ENCODE measurements at places on chromosomes 4 and X. TPM values are rescaled to one million over a fixed set of nuclear protein-coding genes. Genes with fewer than 3 reads are reported as not detected.

GRCh38 chr4:126991965-126992364, 640.8 kb upstream of the INTU start:
- no peak for DNase-seq

DNA sequence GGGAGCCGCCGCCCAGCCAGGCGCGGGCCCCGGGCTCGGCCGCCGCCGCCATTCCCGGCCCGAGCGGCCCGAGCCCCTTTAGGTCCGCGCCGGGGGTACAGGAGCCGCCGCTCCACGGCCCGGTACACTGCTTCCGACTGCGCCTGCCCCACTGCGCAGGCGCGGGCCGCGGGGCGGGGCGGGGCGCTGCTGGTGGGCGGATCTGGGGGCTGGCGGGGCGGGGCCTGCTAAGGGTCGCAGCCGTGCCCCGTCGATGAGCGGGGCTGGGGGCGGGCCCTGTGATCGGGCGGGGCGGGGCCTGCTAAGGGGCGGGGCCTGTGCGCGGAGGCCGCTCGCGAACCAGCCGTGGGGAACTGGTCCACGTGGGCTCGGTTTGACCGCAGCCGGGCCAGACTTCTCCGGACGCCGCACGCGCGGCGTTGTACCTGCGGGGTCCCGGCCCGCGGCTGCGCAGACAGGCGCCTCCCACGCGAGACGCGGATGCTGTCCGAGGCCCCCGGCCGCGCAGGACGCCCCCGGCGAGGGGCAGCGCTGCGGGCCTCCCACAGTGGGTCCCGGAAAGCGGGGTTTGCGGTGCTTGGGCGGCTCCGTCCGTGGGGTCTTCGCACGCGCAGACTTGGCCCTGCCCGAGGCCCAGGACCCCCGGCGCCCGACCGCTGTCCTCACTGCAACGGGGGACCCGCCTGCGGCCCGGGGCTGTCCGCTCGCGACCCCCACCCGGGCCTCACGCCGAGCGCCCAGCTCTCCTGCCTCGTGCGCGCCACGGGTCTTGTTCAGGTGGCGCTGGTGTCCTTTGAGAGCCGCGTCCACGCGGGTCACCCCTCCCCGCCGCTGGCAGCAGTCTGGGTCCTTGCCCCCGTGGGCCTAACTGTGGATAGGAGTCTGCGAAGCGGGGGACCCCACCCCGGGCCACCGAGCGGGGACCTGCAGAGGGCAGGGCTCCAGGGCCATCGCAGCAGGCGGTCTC, at the start of gene DGKQ:
TSS of gene DGKQ (minus strand) at position 139 of the 967 bp plus-strand sequence. CDS start at position 52, 87 bp downstream.
- no peak for DNase-seq

DNA sequence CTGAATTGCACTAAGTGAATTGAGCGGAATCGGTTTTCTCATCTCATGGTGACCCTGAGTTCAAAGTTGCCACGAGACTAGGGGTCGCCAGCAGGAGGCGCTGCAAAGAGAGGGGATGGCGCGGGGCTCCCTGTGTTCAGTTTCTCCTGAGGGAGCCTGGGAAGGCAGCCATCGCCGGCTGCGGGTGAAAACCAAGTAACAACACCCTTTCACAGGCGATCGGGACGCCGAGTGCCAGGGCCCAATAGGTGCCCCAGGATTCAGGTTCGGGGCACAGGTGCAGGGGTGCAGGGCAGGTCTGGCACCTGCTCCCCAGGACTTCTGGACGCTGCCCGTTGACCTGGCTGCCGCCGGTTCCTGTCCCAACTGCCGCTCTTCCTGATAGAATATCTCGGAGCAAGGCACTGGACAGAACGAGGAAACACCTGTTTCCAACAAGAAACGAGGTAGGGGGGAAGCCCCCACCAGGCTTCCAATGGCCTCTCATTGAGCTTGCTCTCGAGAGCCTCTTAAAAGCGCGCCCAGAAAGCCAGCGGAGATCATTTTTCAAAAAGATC, 1.1 kb upstream of the FGF16 start:
- no peak for DNase-seq

DNA sequence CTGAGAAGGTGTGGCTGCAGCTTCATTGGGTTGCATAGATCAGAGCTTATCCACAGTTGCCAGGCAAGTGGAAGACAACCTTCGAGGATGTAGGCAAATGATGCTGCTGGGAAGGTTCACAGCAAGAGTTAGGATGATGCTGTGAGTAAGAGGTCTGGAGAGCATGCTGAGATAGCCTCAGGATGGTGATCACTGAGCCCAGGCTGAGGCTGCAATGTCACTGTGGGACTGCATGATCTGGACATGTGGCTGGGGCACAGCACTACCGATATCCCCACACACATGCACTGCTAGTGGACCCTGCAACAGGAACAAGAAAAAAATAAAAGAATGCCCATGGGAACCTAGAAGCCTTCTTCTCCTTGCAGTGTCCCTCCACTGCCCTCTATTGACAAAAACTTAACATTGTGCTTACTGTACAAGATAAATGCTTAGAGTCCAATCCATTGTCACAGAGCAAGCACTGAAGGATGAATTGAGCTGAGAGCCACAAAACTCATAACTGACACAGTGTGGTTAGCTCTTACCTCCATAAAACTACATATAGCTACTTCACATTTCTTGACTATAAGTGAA, 105.6 kb downstream of the CNKSR2 start:
- DNase-seq: peak; percentile 32

DNA sequence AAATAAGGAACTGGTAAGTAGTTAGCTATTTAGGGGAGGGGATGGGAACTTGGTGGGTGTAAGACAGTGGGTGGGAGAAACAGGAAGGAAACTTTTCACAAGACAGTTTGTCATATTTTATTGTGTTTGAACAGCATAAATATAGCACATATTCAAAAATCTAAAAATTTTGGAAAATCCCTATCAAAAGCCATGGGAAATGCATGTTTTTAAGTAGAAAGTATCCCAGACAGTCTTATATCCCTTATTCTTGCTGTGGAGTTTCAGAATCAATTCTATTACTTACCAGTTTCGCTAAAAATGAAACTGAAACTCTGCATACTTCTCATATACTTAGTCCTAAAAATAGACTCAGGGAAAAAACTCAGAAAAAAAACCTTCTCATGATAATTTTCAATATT, 22.3 kb upstream of the RASGEF1B start:
- DNase-seq: no peak

- no peak for DNase-seq
Observed at GRCh38 chr4:8167815-8168214, 9.2 kb upstream of the ABLIM2 start.

GRCh38 chrX:13939741-13940597, 89.7 kb downstream of the GEMIN8 start:
- DNase-seq: no peak

DNA sequence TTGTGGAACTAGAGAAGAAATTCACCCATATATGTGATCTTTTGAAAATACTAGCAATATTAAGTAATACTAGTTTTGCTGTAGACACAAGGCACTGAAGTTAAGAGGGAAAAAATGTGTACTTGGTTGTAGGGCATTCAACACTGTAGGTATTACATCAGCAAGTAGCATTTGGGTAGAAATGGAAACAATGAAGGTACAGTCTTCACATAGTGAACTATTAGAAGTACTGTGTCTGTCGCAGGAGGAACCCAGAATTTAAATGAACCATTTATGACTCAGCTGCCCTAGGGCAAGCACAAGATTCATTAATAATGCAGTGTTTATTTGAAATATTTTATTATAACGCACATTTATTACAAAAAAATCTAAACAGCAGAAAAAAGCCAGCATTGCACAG, 572.7 kb upstream of the TENM3 start:
- DNase-seq: no peak

- no peak for DNase-seq
Observed at GRCh38 chr4:147730333-147730732, 1.6 kb upstream of the ARHGAP10 start.

DNA sequence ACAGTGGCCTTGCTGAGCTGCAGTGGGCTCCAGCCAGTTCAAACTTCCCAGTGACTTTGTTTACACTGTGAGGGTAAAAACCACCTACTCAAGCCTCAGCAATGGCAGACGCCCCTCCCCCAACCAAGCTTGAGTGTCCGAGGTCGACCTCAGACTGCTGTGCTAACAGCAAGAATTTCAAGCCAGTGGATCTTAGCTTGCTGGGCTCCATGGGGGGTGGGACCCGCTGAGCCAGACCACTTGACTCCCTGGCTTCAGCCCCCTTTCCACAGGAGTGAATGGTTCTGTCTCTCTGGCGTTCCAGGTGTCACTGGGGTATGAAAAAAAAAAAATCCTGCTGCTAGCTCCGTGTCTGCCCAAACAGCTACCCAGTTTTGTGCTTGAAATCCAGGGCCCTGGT, 168.9 kb upstream of the INTU start:
- DNase-seq: no peak

- DNase-seq: no peak
Observed at GRCh38 chrX:9622128-9622527, 143.5 kb downstream of the GPR143 start.

GRCh38 chrX:131058136-131058868, at the start of gene ARHGAP36:
Gene ARHGAP36, plus strand, starts transcription at chrX:131058346. Its CDS starts 23,320 bp downstream, at chrX:131081666.
- DNase-seq: no peak

DNA sequence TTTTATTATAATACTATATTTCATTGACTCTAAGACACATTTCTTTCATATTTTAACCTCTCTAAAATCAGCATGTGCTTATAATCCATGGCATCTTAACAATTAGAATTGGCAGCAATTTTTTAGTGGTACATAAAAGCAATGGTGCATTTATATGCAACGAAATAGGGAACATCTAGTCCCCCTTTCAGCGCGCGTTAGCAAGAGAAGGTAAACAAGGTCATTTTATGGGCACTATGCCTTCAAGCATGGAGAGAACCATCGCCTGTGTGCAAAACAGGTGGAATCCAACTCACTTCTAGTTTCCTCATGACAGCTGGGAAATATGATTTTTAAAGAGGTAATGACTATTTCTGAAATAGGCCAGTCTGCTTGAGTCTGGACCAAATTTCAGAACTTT, 6.4 kb downstream of the ADH5 start:
- no peak for DNase-seq

GRCh38 chr4:3349116-3349515, 56.3 kb downstream of the RGS12 start:
- no peak for DNase-seq

GRCh38 chr4:158809611-158810486, 41.0 kb downstream of the FNIP2 start:
- DNase-seq: peak; percentile 99

DNA sequence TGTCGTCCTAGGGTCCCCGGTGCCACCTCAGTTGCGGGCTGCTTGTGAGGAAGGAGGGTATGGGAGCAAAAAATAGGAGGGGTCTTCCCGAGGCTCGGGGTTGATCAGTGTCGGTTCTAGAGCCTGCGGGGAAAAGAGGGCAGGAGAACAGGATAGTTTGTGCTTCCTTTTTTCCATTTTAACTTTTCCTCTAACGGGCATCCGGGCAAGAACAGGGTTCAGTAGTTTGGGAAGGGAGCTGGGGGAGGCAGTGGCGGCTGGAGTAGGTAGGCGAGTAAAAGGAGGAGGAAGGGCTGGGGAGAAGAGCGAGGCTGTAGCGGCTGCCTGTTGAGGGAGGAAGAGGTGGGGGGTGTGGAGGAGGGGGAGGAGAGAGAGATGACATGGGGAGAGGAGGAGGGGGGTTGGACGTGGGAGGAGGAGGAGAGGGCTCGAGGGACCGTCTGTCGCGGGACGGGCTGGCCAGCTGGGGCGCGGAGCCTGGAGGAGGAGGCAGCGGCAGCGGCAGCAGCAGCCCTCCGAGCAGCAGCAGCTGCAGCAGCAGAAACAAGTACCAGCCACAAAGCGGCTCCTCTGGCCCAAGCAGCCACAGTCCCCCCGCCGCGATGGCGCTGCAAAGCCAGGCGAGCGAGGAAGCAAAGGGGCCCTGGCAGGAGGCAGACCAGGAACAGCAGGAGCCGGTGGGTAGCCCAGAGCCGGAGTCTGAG, at the start of gene SLC16A2:
TSS of gene SLC16A2 (plus strand) at position 458 of the 704 bp plus-strand sequence. CDS start at position 603, 145 bp downstream.
- peak; percentile 21 for DNase-seq

- DNase-seq: no peak
Observed at GRCh38 chr4:108480881-108481280, 139.5 kb upstream of the RPL34 start.

DNA sequence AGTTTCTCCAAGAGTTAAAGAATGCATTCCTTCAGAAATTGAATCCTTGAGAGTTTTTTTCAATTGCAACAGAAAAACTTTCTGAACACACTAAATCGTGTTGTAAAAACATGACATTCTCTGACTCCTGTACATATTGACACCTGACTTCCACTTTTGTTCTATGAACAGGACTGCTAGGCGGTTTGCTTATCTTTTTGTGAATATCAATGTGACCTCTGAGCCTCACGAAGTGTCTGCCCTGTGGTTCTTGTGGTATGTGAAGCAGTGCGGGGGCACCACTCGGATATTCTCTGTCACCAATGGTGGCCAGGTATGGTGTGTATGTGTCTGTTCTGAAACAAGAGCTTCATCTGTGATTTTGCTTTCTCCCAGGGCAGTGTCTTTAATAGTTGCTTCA, 71.9 kb downstream of the MAOA start:
- no peak for DNase-seq

- no peak for DNase-seq
Observed at GRCh38 chrX:154019633-154020528, at the start of gene IRAK1. Gene IRAK1, minus strand, starts transcription at chrX:154019902. Its CDS starts 90 bp downstream, at chrX:154019812.

DNA sequence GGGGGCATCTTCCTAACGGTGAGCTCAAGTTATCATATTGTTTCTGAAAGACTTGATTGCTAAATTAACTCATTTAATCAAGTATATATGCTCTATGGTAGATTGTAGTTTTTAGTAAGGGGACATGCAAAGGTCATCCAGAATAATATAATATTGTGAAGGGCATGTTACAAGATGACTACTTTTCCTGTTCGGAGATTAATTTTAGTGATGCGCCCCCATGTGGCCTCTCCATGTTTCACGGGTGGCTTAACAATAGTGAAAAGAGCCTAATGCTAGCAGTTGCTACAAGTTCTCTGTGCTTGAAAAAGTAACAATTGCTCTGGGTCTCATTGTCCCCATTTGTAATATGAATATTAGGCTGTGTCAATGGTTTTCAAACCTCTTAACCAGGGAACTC, 12.2 kb downstream of the SMPX start:
- DNase-seq: no peak

GRCh38 chr4:144647095-144647561, 1.2 kb downstream of the HHIP start:
- no peak for DNase-seq

RAB9B gene
- total RNA-seq: 0.34 TPM

ZBTB49 gene
- total RNA-seq: 3.9 TPM

KIF4A gene
- total RNA-seq: 3.4 TPM

ADH5 gene
- total RNA-seq: 99.5 TPM

STPG2 gene
- total RNA-seq: 0.07 TPM

ARFIP1 gene
- total RNA-seq: 45.6 TPM

ENPP6 gene
- total RNA-seq: under 0.01 TPM

HELT gene
- not detected for total RNA-seq

LYAR gene
- total RNA-seq: 17.9 TPM

TCEAL7 gene
- 23.1 TPM for total RNA-seq
